ENCODE measurements at places on chromosomes 12 and 14. TPM values are rescaled to one million over a fixed set of nuclear protein-coding genes. Genes with fewer than 3 reads are reported as not detected.
A peak's percentile ranks its signal among the peaks of the same experiment; 100 is the strongest.

OR6C70 gene
- total RNA-seq: not detected

RFLNA gene
- not detected for total RNA-seq

AQP6 gene
- total RNA-seq: not detected

OR9K2 gene
- not detected for total RNA-seq

EID3 gene
- total RNA-seq: 7.8 TPM

RTL1 gene
- total RNA-seq: not detected

B4GALNT3 gene
- total RNA-seq: 10.9 TPM

STAT2 gene
- 193 TPM for total RNA-seq

PLEKHD1 gene
- total RNA-seq: 0.10 TPM

TMCC3 gene
- total RNA-seq: 0.60 TPM

- H3K36me3 ChIP-seq: no peaks in the 10 kb centered on the region
- DNase-seq: no peak
- H3K4me1 ChIP-seq: peaks cover 13% of the 10 kb centered on the region
- H3K27ac ChIP-seq: no peak overlapping the region
Measured at GRCh38 chr12:48183876-48184548, 568 bp downstream of the CCDC184 start.

DNA sequence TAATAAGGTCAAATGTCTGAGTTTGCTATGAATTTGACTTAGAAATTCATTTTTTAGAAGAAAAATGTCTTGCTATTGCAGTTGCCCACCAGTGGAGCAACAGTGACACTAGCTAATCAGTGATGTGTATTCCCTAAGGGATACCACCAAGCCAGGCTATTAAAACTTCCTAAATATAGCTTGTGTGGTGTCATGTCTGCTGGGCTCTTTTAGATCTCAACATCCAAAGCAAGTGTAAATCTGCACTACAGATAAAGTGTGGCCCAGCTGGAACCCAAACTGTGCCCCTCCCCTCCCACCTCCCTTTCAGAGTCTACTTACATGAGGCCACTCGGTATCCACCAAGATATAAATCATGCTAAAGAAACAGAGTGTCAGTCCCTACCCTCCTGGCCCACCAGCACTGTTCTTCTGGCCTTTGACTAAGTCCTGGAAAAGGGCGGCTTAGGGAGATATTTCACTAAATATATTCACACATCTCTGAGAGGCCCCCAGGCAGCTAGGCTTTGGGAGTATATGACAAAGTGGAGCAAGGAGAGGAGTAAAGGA is 53.8 kb downstream of the SLC35F4 start:
- H3K27ac ChIP-seq: no peak overlapping the region
- H3K4me3 ChIP-seq: no peak overlapping the region
- DNase-seq: no peak
- H3K36me3 ChIP-seq: no peaks in the 10 kb centered on the region
- no peaks in the 10 kb centered on the region for H3K27me3 ChIP-seq
- no peaks in the 10 kb centered on the region for H3K4me1 ChIP-seq

DNA sequence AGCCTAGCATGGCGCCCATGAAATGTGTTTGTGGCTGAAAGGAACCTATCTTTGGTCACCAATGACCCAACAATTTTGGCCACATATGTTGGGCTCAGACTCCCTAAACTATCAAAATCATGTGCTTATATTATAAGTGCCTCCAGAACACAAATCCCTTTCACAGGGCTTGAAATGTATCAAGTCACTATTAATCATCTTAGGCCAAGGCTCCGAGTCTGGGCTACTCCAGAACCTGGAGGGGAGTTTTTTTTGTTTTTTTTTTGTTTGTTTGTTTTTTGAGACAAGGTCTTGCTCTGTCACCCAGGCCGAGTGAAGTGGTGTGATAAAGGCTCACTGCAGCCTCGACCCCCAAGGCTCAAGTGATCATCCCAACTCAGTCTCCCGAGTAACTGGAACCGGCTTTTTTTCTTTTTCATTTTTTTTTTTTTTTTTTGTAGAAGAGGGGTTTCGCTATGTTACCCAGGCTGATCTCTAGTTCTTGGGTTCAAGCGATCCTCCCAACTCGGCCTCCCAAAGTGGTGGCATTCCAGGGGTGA is 989 bp upstream of the DRAM1 start:
- H3K4me3 ChIP-seq: peak overlapping the region; percentile 87
- H3K27ac ChIP-seq: peak overlapping the region; percentile 91
- H3K4me1 ChIP-seq: peaks cover 16% of the 10 kb centered on the region
- no peaks in the 10 kb centered on the region for H3K27me3 ChIP-seq
- DNase-seq: no peak

- no peak overlapping the region for H3K4me3 ChIP-seq
- H3K4me1 ChIP-seq: peaks cover 15% of the 10 kb centered on the region
- H3K27ac ChIP-seq: no peak overlapping the region
- no peaks in the 10 kb centered on the region for H3K27me3 ChIP-seq
Measured at GRCh38 chr12:22413592-22413991, 79.1 kb upstream of the ST8SIA1 start.

GRCh38 chr12:10553148-10553547 is 47.5 kb downstream of the EIF2S3B start:
- peak; percentile 73 for DNase-seq
- H3K27me3 ChIP-seq: no peaks in the 10 kb centered on the region
- H3K27ac ChIP-seq: peak overlapping the region; percentile 92
- H3K4me3 ChIP-seq: peak overlapping the region; percentile 90
- peaks cover 61% of the 10 kb centered on the region for H3K36me3 ChIP-seq

- H3K27me3 ChIP-seq: no peaks in the 10 kb centered on the region
- peaks cover 3% of the 10 kb centered on the region for H3K36me3 ChIP-seq
- H3K27ac ChIP-seq: no peak overlapping the region
- H3K4me3 ChIP-seq: no peak overlapping the region
- no peaks in the 10 kb centered on the region for H3K4me1 ChIP-seq
Measured at GRCh38 chr12:93957870-93958269, 190.5 kb upstream of the PLXNC1 start.

GRCh38 chr14:33655421-33655820 is 295.5 kb downstream of the EGLN3 start:
- no peaks in the 10 kb centered on the region for H3K27me3 ChIP-seq
- no peak overlapping the region for H3K4me3 ChIP-seq
- DNase-seq: no peak
- H3K36me3 ChIP-seq: no peaks in the 10 kb centered on the region

DNA sequence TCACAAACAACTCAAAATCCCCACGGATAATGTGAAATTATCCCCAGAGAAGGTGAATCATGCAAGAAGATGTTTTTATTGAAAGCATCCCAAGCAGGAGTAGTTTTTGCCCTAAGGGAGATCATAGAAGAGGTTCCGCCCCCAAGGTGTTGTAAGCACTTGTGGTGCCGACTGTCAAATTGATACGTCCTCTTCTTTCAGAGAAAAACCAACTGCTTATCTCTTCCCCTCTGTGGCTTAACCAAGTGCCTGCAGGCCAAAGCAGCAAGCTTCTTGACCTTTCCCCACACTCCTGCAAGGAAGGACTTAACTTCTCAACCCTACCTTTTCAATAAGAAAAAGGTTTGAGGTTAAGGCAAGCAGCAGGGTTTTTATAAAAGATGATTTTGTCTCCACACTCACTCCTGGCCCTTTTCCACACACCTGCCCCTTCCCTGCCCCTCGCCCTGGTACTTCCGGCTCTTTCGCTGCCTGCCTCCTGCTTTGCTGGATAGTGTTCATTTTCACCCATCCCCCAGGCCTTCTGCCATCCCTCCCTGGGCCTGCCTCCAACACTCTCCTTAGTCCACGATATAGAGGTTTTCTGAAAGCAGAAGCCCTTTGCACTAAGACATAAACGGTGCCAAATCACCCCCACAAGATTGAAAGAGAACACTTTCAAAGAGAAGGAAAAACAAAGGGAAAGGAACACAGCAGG is 114.5 kb downstream of the EGLN3 start:
- no peaks in the 10 kb centered on the region for H3K36me3 ChIP-seq
- peak; percentile 24 for DNase-seq
- H3K4me1 ChIP-seq: peaks cover 34% of the 10 kb centered on the region

DNA sequence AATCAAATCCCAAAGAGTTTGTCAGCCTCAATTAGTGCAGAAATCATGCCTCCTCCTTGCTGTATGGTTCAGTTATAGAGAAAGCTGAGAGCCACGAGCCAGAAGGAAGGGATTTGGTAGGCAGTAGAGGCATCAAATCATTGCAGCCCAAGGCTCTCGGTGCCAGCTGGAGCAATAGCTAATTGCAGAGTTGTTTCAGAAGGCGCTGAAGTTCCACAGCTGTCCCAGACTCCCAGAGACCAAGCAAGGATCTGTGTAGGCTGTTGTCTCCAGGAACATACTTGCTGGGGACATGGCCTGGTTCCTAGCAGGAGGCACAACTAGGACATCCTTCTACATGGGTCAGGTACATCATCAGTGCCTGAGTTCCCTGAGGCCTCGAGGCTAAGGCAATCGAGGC is 80.4 kb upstream of the WSCD2 start:
- H3K27me3 ChIP-seq: peaks cover 22% of the 10 kb centered on the region
- H3K36me3 ChIP-seq: no peaks in the 10 kb centered on the region
- no peak overlapping the region for H3K4me3 ChIP-seq
- H3K4me1 ChIP-seq: peaks cover 6% of the 10 kb centered on the region
- no peak overlapping the region for H3K27ac ChIP-seq

DNA sequence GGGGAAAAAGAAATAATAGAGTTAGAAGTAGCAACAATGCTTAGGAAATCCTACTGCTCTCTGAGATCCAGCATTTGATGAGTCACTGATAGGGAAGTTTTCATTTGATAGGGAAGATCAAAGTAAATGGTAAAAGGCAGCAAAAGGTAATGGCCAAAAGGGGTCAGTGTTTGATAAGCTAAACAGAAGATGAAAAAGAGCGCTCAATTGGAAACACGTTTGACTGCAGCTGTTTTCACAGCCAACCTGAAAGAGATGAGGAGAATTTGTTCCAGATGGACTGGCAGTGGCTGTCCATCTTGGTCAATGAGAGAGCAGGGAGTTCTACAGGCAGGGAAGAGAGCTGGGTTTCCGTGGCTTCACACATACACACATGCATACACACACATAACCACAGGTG is 264.2 kb downstream of the TMEM132C start:
- no peaks in the 10 kb centered on the region for H3K27me3 ChIP-seq
- no peak overlapping the region for H3K4me3 ChIP-seq
- H3K4me1 ChIP-seq: no peaks in the 10 kb centered on the region
- H3K36me3 ChIP-seq: no peaks in the 10 kb centered on the region
- no peak overlapping the region for H3K27ac ChIP-seq

- no peaks in the 10 kb centered on the region for H3K27me3 ChIP-seq
- H3K27ac ChIP-seq: peak overlapping the region; percentile 58
- no peak for DNase-seq
- H3K4me3 ChIP-seq: no peak overlapping the region
Measured at GRCh38 chr12:47777741-47778558, 4.9 kb downstream of the SLC48A1 start.

- H3K27me3 ChIP-seq: no peaks in the 10 kb centered on the region
- H3K4me3 ChIP-seq: no peak overlapping the region
- peaks cover 35% of the 10 kb centered on the region for H3K4me1 ChIP-seq
- H3K27ac ChIP-seq: no peak overlapping the region
- no peak for DNase-seq
- H3K36me3 ChIP-seq: no peaks in the 10 kb centered on the region
Measured at GRCh38 chr12:1794440-1795090, 25.8 kb upstream of the LRTM2 start.

DNA sequence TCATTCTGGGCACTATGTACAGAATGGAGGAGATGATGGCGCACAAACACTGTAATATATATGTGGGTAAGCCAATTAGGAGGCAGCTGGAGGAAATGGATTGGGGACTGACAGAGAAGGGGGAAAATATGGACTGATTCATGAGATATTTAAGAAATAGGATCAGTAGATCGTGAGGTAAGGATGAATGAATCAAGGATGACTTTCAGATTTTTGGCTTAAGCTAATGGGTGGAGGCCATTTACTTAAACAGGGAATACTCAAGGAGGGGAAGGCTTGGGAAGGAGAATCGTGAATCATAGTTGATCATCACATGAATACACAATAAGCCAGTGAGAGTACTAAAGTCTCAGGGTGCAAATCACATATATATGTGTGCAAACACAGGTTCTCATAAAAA is 11.2 kb upstream of the GNPNAT1 start:
- H3K36me3 ChIP-seq: peaks cover 2% of the 10 kb centered on the region
- H3K27me3 ChIP-seq: peaks cover 9% of the 10 kb centered on the region
- H3K4me3 ChIP-seq: no peak overlapping the region
- no peak for DNase-seq
- H3K27ac ChIP-seq: no peak overlapping the region
- H3K4me1 ChIP-seq: peaks cover 15% of the 10 kb centered on the region

DNA sequence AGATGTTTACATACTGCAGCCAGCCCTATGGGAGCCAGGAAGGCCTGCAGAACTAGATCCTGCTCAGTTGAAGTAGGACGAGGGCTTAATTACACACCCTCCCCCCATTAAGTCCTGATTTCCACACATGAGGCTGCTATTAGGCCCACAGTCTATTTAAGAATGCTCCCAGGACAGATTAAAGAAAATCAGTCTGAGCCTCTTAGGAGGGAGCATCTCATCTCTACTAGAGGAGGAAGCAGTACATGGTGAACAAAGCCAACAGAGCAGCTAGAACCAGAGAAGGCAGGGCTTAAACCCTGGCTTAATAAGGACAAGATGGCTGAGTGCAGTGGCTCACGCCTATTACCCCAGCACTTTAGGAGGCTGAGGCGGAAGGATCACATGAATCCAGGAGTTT is 55.8 kb upstream of the ARHGAP5 start:
- H3K27me3 ChIP-seq: peaks cover 4% of the 10 kb centered on the region
- H3K36me3 ChIP-seq: no peaks in the 10 kb centered on the region
- no peak overlapping the region for H3K27ac ChIP-seq
- H3K4me1 ChIP-seq: no peaks in the 10 kb centered on the region
- no peak for DNase-seq

DNA sequence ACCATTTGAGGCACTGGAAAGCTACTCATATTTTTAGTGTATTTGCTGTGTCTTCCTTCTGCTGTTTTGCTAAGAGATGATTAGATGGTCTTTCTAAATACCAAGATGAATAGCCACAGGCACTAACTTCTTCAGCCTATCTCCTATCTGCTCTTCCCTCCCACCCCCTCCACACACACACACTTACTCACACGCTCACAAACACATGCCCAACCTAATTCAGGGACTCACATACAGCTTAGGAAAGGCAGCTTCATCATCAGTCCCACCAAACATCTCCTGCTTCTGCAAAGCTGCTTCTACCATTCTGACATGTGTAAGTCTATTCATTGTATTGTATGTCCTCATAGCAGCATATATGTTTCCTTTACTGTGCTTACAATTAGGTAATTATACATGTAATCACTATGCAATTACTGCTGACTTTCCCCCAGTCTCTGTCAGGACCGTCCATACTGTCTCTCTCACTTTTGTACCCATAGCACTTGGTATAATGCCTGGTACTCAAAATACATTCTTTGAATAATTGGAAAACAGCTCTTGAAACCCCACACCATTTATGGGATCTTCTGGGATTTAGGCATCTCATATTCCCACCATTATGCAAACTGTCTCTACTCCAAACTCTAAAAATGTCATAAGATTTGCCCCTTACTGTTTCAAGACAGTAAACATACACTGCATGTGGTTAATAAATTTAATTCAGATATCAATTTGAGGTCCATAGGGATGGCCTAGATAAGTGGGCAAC is 83.3 kb upstream of the HIF1A start:
- no peak for DNase-seq
- no peak overlapping the region for H3K27ac ChIP-seq
- H3K27me3 ChIP-seq: no peaks in the 10 kb centered on the region
- H3K36me3 ChIP-seq: no peaks in the 10 kb centered on the region
- H3K4me3 ChIP-seq: no peak overlapping the region
